AG08396 (cell line): ENCODE measurements at places on chromosomes 11 and 22.
A peak's percentile ranks its signal among the peaks of the same experiment; 100 is the strongest.

DNA sequence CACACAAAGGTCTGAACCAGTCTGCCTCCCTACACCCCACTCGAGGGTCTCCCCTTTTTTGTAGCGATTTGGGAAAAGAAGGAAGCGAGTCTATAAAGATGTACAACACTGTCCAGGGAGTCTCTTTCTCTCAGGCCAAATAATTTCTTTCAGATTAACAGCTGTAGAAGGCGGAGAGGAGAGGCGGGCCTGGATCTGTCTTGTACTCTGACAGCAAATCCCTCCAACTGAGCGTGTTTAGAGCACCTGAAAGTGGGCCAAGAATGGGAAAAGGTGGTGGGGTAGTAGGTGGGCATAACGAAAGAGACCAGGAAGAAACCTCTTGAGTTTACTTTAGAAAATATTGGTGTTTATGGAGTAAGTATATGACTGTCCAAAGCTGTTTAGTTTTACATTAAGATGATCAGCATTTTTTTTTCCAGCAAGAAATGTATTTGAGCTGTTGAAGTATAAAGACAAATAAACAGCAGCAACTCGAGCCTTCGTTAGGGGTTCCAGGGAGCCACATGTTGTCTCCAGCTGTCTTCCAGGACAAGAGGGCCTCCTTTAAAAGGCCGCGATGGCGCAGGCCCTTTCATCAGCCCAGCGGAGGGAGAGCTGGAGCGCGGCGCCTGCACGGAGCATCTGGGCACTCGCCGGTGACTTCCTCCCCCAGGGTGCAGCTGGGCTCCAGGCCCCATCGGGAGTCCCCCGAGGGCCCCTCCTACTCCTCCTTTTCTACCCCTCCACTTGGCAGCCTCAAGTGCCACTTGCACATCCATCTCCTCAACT is 34.9 kb downstream of the SCUBE1 start:
- no peak for DNase-seq

- DNase-seq: peak; percentile 88
Measured at GRCh38 chr11:111978028-111978771, 41.1 kb downstream of the DIXDC1 start.

GRCh38 chr11:61111050-61111435 is 8.8 kb downstream of the CD5 start:
- no peak for DNase-seq

GRCh38 chr11:45847911-45848316 is 639 bp downstream of the CRY2 start:
- peak; percentile 34 for DNase-seq

- no peak for DNase-seq
Measured at GRCh38 chr22:36475341-36475740, 6.1 kb downstream of the TXN2 start.

DNA sequence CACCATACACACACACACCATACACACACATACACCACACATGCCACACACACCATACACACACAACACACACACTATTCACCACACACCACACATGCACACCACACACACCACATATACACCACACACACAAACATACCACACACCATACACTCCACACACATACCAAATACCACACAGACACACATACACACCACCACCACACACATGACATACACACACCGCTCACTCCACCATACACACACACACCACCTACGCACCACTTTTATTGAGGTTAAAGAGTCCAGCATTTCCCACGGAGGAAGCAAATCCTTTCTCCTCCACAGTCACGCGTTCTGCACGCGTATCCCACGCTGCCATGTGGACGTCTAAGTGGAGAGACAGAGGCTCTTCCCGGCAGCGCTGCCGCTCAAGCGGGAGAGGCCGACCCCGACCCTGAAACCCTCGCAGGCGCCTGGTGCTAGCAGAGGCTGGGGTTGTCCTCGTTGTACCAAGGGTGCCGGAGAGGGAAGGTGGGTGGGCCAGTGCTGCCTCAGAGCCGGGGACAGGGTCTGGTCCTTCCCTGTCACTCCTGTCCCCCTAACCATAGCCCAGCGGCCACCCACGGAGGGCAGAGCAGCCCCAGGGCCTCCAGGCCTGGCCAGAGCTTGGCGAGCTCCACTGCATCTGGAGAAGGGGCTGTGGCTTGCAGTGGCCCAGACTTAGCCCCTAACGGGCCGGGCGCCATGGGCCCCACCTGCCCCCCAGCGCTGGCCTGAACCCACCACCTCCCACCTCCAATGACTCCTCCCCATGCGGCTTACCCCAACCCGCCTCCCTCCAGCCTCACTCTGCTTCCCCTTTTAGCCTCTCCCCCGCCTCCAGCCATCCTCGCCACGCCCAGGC is 1495.0 kb downstream of the BRD1 start:
- no peak for DNase-seq

DNA sequence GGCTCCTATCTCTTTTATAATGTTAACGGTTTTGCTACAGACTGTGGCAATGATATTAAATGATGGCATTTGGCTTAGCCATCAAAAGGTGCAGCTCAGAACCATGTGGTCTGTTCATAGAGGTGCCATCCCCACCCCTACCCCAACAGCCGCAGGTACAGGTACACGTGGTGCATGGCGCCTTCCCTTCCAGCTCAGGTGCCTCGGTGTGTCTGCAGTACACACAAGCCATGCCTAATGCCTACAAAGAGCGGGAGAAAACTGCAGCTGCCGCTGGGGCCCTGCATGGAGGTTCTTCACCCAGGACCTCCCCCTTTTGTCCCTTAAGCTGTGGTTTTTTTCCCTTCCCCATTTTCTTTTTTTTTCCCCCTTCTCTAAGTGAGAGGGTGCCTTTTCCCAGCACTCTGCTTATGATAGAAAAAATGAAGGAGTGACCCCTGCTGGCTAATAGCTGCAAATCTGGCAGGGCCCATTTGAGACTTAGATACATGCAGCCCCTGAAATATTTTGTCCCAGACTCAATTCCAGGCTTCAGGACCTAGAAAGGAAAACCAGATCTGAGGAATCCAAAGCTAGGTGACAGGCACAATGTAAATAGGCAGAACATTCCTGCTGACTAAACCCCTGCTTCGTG is 6.5 kb downstream of the OR52M1 start:
- no peak for DNase-seq

GRCh38 chr11:808427-809286 is 1.1 kb upstream of the RPLP2 start:
- peak; percentile 90 for DNase-seq

DNA sequence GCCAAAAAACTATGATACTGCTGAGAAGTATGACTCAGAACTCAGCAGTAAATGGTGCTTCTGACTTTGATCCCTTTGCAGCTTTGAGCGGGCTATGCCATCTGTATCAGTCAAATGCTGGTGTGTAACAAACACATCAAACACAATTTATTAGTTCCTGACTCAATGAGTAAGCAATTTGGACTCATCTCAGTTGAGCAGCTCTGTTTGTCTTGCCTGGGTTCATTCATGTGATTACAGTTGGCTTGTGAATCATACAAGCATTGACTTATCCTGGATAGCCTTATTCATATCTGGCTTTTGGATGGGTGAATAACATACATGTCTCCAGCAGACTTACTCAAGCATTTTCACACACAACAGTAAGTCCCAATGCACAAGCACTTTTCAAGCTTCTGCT is 858.8 kb downstream of the METTL15 start:
- DNase-seq: peak; percentile 9
